ENCODE measurements at places on chromosomes 4 and X.

- no peak for DNase-seq
These were observed 233.8 kb downstream of the ENOX2 start for GRCh38 chrX:130669233-130669632.

GRCh38 chr4:80790152-80790551 lies 240.4 kb upstream of the BMP3 start:
- DNase-seq, result no peak

DNA sequence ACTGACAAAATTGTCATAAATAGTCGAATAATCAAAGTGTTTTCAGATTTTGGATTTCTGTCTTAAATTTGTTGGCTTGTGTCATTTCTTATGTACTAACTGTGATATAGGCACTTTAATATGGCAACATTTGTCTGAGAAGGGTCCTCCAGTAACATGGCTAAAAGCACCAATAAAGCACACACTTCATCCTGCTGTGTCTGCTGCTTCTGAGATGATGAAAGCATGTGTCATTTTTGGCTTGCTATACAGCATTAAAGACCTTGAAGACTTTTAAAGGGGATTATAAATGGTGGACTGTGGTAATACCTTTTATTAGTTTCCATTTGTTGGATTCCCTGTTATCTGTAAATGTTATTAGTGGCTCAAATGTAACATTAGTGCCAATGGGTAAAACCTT lies 551.8 kb upstream of the GRID2 start:
- no peak for DNase-seq

- DNase-seq, result no peak
These were observed 311.0 kb downstream of the CENPC start for GRCh38 chr4:67234296-67234695.

GRCh38 chr4:188295899-188296298 lies 156.7 kb downstream of the TRIML1 start:
- no peak for DNase-seq

DNA sequence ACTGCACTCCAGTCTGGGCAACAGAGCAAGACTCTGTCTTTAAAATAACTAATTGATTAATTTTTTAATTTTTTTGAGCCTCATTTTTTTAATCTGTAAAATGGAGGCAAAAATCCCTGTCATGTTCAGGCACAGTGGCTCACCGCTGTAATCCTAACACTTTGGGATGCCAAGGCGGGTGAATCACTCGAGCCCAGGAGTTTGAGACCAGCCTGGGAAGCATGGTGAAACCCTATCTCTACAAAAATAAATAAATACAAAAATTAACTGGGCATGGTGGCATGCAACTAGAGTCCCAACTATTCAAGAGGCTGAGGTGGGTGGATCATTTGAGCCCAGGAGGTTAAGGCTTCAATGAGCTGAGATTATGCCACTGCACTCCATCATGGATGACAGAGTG lies 15.4 kb downstream of the AMTN start:
- no peak for DNase-seq

DNA sequence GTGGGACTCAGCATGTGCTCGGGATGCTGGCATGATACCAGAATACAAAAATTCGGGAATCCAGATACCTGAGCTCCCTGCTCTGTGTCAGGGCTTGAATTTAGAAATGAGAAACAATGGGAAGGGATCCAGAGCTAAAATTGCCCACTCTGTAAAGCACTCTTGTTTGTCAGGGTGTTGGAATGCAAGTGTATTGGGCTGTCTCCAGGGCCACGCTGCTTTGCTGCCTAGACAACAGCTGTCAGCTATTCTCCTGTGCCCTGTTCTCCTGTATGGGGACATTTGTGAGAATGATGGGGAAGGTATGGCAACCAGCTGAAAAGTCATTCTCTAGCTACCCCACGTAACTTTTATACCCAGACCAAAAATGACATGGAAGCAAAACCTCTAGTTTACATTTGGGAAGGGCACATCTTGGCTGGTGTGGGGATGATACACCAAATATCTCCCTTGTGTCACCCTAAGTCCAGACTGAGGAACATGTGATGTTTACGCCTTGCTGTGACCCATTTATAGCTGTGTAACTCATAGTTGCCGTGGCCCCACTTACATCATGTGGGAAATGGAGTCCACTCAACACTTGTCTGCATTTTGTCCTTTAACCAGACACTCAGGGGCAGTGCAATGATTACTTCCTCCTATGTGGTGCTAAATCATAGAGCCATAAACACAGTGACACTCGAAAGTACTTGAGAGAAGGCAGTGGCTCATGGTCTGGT lies 46.6 kb downstream of the SMPX start:
- no peak for DNase-seq

DNA sequence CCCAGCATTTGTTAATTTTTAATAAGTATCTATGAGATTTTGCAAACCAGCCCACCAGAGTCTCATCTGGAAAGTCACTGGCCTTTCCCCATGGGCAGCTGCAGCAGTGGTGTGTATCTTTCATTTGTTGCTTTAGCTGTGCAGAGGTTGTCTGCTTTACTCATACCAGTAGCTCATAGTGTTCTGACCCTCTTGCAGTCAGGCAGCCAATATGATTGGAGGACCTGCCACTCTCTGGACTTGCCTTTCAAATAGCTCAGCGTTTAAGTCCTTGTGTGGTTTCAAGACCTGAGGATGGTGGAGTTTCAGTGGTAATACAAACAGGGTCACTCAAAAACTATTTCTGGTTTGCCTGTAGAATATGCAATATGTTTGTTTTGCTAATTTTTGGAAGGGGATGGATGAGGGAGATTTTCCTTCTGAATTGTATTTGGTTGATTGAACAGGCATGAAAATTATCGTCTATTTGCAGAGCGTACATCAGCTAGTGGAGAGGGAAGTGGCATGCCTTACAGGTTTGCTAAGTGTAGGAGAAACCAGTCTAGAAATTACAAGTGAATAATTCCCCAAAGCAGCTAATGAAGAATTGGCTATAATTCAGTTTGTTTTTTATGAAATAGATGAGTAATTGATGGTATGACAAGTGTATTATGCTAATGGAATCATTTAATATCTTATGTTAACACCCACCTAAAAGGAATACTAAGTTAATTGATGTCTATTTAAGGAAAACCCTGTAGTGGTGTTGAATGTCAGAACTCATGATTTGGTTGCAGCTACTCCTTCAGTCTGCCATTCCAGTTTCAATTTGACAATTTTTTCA lies 8.9 kb downstream of the POLA1 start:
- DNase-seq, result no peak

GRCh38 chrX:96837808-96838207 lies 45.9 kb upstream of the RPA4 start:
- DNase-seq, result no peak

DNA sequence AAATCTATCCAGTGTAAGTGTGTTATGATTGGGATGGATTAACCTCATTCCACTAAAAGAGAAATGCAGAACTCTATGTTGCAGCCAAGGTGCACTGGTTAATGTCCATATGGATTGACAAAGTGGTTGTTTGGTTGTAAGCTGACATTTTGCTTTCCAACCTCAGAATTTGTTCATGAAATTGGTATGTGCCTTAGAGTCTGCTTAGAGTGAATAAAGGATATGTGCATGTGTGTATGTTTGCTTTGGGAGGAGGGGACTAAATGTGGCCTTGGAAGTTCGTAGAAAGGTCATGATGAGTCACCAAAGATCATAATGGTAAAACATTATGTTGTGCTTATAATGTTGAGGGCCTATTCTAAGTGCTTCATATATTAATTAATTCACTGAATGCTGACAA lies 44.1 kb upstream of the MBNL3 start:
- DNase-seq, result no peak

- DNase-seq, result no peak
These were observed 819.3 kb downstream of the PCDH7 start for GRCh38 chr4:31539284-31540069.

GRCh38 chrX:28124416-28124815 lies 143.2 kb upstream of the DCAF8L1 start:
- DNase-seq, result no peak

DNA sequence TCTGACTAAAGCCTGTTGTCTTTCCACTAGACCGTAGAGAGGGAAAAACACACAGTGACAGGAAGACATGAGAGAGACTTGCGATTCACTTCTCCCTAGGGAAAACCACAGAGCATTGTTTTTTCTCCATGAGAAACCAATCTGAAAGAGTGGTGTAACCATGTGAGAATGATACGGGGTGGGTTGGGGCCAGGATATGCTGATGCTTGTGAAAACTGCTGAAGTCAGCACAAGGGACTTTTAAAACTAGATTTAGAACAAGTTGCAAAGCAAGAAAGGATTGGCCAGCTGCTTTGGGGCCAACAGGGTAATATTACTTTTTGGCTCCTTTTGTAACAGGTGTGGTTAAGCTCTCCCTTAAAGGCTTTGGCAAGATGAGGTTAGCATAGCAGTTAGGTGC lies 66.1 kb downstream of the NHSL2 start:
- DNase-seq, result no peak

DNA sequence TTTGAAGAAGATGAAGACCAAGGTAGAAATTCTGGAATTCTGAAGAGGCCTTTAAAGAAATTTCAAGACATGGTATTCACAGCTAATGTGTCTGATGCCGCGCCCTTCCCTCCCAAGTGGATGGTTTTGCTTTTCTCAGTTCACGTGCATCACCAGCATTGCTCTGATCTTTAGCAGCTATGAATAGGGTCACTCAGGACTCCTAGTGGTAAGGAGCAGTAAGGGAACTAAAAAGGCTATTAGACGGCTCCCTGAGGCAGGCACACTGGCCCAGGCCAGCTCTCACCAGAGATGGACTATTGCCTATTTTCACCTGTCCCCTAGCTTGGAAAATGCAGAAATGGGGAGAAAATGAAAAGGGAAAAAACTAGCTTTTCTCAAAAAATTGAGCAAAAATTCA lies 447.5 kb upstream of the RASGEF1B start:
- DNase-seq, result no peak

GRCh38 chr4:36241771-36242170 lies 2.5 kb downstream of the ARAP2 start:
- DNase-seq, result peak; percentile 70

- DNase-seq, result no peak
These were observed 218.3 kb upstream of the CNKSR2 start for GRCh38 chrX:21155916-21156315.

DNA sequence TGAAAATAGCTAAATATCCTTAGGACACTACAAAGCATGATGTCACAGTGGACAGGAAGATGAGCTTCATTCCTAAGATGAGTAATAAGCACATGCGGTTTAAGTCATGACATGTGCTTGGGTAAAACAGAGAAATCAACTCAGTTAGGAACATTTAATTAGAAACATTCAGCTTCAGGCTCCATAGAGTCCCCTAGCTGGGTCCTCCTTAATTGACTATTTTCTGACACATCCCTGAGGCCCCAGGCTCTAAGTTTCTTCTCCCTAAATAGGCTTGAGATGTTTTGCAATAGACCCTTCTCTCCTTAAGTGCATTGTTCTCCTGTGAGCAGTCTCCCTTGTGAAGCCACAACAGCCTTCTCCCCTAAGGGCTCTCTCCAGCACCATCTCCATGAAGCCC lies 70.4 kb upstream of the ANXA3 start:
- no peak for DNase-seq

DNA sequence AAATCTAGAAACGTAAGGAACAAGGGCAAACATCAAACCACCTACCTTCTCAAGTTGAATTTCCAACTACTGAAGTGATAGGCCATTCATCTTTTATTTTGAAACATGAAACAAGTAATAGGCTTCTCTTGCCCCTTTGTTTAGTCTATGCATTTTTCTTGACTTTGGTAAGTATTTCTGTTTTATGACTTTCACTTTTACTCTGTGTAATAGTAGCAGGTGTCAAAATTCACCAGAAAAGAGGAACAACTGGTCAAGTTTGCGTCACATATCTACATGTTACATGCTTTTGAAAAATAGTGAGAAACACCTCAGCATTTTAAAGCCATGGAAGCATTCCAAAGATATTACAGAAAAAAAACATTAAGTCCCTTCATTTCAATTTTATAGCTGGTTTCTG lies 157.1 kb upstream of the FTHL17 start:
- DNase-seq, result no peak

All from CD4-positive, alpha-beta T cell treated with Interleukin-10 for 1 hour (primary cell).